ENCODE measurements at places on chromosomes 4 and X.

- DNase-seq: no peak
Observed at GRCh38 chr4:70531981-70532380, 13.6 kb downstream of the AMTN start.

GRCh38 chr4:181897935-181898334, 345.3 kb upstream of the TENM3 start:
- no peak for DNase-seq

DNA sequence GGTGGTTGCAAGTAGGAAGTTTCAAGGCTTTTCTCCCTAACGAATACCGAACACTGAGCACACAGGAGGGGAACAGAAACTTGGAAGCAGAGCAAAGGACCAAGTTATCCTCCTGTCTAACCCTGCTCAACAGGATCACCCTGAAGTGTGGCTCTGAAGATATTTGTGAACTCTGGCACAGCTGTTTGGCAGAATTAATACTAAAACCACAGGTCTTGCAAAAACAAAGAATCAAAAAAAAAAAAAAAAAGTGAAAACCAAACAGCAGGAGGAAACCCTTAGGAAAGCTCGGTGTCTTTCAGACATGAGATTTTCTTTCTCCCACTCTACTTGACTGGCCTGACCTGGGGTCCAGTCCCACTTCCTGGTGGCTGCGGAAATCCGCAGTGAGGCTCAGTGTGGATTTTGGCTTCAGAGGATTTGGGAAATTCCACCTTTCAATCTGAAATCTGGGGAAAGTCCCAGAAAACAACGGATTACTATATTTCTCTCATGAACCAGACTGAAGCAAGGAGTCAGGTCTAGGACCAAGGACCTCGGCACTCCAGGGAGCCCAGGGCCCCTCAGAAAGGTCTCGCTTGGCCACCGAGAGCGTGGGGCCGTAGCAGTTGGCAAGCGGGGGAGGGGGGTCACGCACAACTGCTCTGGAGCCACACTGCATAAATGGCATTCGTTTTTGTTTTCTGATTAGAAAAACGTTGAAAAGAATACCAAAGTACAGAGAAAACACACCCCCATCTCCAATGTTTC, 867 bp downstream of the TIFA start:
- DNase-seq: no peak

DNA sequence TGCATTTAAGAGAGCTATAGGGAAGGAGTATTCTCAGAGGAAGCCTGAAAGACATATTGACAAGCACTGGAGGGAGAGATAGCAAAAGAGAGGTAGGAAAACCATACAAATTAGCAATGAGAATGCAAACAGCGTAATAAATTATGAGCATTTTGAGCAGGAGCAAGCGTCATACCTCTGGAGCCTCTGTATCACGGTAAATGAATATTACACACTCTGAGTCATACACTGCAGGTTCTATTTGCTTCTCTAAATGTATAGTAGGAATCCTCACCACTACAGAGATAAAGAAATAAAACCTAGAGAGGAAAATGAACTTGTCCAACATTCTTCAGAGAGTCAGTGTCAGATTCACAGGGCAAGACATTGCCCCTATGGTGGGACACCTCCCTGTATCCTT, 46.4 kb upstream of the GABRE start:
- no peak for DNase-seq

DNA sequence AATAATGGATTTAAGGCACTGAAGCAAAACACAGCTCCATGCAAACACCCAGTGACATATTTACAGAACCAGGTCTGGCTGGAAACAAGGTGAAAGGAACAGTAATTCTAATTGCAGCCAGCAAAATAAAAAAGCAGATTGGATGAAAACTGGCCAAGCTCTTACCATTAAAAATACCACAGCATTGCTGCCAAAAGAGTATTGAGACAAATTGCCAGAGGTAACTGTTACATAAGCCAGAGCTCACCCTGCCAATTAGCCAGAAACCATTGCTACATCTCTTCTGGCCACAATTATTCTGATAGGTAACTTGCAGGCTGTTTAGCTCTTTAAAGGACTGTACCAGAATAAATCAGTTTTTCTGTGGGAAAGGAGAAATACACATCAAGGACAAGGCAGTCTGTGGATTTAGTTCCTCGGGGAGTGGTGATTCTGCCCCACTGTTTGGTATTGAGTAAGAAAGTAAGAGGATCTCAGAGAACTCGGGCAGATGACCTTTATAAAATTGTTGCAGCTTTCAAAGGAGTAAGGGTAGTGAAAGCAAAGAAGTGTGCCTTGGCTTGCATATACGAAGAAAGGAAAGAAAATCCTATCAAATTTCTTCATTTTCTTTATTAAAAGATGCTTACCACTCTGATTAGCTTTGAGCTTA, 369.5 kb downstream of the PPP3CA start:
- DNase-seq: no peak

DNA sequence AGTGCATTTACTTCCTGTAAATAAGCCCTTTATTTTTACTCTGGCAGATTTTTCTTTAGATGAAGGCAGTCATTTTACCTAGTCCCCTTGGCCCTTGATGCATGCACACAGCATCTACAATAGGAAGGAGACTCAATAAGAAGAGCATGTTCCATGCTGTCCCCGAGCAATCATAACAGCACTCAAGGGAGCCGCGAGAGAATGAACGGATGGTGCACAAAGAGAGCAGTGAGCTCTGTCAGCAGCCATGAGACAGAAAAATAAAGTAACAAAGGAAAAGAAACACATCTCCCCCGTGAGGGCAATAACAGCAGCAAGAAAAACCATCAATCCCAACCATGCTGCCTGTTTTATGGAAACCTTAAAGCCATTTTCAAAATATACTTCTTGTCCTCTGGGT, 11.9 kb downstream of the SMIM31 start:
- no peak for DNase-seq

GRCh38 chr4:176540814-176541213, 221.0 kb downstream of the SPCS3 start:
- DNase-seq: no peak

GRCh38 chr4:101259876-101260275, 87.5 kb downstream of the PPP3CA start:
- DNase-seq: no peak

- DNase-seq: no peak
Observed at GRCh38 chrX:69038816-69039215, 126.4 kb downstream of the PJA1 start.

DNA sequence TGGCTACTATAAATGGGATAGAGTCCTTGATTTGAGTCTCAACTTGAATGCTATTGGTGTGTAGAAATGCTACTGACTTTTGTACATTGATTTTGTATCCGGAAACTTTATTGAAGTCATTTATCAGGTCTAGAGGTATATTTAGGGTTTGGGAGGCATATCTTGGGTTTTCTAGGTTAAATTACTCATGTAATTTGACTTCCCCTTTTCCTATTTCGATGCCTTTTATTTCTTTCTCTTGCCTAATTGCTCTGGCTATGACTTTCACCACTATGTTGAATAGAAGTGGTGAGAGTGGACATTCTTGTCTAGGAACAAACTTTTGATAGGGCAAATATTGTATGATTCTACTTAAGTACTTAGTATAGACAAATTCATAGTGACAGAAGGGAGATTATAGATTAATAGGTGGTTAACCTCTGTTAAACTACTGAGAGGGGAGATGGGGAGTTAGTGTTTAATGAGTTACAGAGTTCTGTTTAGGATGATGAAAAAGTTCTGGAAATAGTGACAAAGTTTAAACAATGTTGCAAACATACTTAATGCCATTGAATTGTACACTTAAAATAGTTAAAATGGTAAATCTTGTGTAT, 22.8 kb upstream of the HSPA4L start:
- no peak for DNase-seq

DNA sequence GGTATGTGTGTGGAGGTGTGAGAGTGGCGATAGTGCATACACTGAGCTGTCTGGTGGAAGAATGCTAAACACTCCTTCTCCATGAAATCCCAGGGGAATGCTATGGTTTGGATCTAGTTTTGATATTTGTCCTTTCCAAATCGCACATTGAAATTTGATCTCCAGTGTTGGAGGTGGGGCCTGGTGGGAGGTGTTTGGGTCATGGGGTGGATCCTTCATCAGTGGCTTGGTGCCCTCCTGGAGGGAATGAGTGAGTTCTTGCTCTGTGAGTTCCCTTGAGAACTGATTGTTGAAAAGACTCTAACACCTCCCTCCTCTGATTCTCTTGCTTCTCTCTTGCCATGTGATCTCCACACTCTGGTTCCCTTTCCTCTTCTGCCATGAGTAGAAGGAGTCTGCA, 114.1 kb upstream of the HHIP start:
- no peak for DNase-seq

- no peak for DNase-seq
Observed at GRCh38 chr4:55912249-55912648, 36.5 kb upstream of the CEP135 start.

DNA sequence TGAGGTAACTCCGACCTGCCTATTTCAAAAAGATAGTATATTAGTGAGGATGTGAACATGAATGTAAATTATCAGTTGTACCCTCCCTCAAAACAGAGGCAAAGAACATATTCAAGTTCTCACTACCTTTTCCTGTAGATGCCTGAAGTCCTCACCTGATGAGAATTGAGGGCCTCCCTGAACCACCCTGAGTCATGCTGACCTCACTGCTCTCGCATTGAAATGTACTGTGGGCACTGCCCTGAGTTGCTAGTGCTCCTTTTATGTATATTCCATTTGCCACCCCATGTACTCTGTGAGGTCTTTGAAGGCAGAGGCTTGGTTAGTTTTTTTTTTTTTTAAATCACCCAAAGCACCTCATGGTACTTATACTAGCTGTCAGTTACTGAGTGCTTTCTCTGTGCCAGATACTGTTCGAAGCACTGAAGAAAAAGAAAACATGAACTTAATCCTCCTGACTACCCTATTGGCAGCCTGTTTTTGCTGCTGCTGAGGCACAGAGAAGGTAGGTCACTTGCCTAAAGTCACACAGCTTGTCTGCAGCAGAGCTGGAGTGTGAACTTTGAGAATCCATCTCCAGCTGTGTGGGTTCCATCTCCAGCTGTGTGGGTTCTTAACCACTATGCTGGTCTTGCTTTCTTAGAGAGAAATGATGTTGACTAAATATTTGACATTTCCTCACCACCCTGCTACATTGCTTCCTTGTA, 253.1 kb upstream of the GPC4 start:
- DNase-seq: no peak

DNA sequence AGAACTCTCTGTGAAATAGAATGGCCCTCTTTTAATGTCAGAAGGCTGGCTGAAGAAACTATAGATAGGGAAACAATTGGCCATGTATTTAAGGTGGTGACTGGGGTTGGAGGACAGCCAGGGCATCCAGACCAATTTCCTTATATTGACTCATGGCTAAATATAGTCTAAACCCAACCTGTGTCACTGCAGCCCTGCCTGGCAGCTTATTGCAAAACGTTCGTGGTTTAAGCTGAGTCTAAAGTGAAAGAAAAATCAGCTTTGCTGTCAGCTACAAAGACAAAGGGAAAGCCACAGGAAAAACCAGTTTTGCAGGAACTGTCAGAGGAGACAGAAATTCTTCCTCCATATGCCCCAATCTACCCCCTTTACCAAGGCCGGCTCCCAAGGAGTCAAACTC, 902.8 kb upstream of the NDST4 start:
- DNase-seq: no peak

GRCh38 chr4:100898844-100899243, 381.0 kb upstream of the EMCN start:
- no peak for DNase-seq

DNA sequence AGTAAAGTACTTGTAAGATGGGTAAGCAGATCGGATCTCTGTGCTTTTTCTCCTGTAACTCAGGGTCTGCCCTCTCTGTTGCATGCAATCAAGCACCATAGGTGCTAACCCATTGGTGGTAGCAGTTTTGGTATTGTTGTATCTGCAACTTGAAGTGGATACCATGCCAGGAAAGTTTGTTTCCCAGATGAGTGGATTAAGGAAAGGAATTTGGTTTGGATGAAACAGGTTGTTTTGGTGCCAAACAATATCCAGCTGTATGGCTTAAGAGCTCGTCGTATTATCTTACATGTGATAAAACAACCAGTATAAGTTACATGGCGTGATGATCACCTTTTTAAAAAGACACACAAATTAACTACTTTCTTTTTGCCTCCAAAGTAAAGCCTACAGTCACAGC, 280.9 kb upstream of the TENM3 start:
- no peak for DNase-seq

- peak; percentile 50 for DNase-seq
Observed at GRCh38 chr4:78056265-78057129, 626 bp upstream of the FRAS1 start.

- DNase-seq: no peak
Observed at GRCh38 chr4:146051728-146052391, 113.2 kb upstream of the ZNF827 start.

DNA sequence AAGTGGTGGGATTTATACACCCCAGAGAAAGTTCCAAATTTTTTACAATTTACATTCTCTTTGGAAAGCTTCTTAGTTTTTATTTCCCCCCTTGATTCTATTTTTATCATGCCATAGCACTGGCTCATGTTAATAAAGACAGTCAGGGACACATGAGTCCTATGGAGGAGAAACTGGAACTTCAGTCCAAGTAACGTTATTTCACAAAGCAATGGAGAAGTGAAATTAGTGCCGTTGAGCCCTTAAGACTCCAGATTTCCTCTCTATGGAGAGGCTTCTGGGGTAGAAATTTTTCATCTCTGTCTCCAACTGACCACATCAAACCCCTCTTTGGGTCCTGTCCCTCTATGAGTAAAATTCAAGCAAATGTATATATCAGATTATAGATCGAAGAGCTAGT, 12.8 kb upstream of the TASL start:
- DNase-seq: no peak

DNA sequence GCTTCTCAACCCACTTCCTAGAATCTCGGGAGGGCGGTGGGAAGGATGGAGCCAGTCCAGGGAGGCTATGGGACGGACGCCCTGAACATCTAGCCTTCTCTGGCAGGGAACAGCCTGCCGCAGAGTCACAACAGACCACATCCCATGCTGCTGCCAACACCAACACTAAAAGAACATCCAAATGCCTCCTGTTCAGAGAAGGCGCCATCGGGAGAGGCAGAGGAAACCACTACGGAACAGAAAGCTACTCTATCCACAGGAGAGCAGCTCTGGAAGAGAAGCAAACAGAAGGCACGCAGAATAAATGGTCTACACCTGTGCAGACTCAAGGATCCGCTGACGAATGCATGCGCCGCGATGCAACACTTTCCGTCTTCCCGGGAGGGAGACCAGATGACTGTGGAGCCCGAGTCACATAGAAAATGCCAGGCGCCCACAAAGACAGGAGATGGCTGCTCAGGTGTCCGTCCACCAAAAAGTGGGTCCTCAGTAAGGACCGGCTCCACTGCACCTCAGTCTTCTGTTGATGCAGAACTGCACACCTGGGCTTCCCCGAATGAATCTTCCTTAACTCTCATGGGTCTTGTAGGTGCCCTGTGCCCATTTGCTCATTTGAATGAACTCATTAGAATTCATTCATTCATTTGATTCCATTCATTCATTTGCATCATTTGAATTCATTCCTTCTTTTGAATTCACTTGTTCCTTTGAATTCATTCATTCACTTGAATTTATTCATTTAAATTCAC, 217.5 kb downstream of the DHRSX start:
- DNase-seq: no peak

- DNase-seq: no peak
Observed at GRCh38 chr4:173153445-173153844, 15.2 kb upstream of the GALNT7 start.

Measured in NCI-H524 treated with DMSO at 0.1 percent for 48 hours (cell line).